ENCODE measurements at places on chromosomes 3 and 15.

DNA sequence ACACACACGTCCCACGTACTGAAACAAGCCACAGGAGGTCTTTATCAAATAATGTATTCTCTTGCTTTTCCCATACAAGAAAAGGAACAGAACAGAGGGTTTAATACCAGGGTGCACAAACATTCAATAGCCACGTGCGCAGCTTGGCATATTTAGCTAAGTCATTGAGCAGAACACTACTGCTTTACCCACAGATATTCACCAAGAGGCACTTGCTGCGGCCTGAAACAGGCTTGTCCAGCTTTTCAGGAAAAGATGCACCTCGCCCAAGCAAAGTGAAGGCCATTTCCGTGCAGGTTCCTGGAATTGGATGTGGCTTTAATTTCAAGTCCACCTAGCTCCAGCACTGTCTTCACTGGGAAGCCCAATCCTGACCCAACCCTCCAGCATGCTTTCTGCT, 17.6 kb downstream of the ZDHHC3 start:
- no peak for DNase-seq

- no peak for DNase-seq
Observed at GRCh38 chr3:71177375-71177774, 406.2 kb downstream of the FOXP1 start.

DNA sequence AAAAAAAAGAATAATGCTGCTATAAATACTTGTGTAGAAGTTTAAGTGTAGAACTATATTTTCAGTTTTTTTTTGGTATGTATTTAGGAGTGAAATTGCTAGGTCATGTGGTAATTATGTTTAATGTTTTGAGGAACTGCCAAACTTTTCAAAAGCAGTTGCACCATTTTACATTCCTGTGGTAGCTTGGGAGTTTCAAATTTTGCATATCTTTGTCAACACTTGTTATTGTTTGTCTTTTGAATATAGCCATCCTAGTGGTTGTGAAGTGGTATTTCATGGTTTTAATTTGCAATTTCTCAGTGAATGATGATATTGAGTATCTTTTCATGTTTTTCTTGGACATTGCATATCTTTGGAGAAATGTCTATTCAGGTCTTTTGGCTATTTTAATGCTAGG, 30.4 kb downstream of the SKIL start:
- no peak for DNase-seq

- no peak for DNase-seq
Observed at GRCh38 chr3:122094125-122094524, 39.0 kb downstream of the CD86 start.

DNA sequence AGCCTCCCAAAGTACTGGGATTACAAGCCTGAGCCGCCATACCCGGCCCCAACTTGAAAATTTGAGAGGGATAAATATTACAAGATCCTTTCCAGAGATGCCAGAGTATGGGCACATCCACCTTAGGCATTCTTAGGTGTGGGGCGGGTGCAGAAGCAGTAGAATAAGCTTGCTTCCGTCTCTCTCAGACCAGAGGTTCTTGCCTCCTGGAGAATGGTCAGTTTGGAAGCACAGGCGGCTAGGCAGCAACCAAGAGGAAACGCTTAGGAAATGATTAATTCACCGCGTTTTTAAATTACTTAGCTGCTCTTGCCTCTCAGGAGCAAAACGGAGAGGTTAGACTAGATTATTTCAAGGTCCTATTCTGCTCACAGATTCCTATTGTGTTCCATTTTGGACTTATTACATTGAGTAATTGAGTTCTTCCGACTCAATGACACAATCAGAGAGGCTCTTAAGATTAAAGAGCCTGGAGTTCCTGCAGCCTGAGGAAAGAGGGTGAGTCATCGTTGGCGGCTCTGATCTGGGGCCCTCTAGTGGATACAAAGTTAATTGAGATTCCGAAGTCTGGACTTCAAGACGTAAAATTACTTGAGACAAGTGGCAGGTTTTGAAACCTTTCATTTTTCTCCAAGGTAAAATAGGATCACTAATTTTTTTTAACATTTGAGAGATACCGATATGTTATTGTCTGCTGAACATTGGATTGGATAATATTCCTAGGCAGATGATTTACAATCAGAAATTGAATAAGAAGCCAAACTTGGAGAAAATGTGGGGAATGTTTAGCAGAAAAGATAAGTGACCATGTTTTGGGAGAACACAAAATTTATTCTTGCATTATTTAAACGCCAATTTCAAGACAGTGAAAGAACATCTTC, 5.8 kb upstream of the TOPAZ1 start:
- DNase-seq = peak; percentile 10

GRCh38 chr15:96331945-96332636, 1.6 kb downstream of the NR2F2 start:
- DNase-seq = no peak

- DNase-seq = no peak
Observed at GRCh38 chr15:67720556-67721175, 104.6 kb upstream of the SKOR1 start.

DNA sequence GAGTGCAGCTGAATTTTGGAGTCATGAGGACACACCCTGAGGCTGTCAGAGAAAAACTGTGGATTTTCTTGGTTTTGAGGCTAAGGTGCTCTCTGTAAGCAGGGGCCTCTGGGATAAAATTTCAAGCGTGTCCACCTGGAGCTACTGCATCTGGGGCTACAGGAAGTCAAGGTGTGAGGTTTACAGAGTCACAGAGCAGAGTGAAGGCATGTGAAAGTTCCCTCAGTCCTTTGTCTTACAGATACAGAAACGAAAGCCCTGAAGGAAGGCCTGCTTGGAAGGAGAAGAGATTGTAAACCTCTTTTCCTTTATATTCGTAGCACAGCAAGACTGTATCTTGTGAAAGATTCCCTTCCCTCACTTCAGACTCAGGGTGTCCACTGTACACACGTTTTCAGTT, 138.6 kb downstream of the OPA1 start:
- no peak for DNase-seq

- no peak for DNase-seq
Observed at GRCh38 chr15:85497172-85497569, 116.8 kb downstream of the AKAP13 start.

DNA sequence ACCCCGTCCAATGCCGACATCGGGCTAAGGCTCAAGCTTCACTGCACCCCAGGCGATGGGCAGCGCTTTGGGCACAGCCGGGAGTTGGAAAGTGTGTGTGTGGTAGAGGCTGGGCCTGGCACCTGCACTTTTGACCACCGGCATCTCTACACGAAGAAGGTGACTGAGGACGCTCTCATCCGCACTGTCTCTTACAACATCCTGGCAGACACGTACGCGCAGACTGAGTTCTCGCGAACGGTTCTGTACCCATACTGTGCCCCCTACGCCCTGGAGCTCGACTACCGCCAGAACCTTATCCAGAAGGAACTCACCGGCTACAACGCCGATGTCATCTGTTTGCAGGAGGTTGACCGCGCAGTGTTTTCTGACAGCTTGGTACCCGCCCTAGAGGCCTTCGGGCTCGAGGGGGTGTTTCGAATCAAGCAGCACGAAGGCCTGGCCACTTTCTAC, 1.0 kb downstream of the PDE12 start:
- no peak for DNase-seq

DNA sequence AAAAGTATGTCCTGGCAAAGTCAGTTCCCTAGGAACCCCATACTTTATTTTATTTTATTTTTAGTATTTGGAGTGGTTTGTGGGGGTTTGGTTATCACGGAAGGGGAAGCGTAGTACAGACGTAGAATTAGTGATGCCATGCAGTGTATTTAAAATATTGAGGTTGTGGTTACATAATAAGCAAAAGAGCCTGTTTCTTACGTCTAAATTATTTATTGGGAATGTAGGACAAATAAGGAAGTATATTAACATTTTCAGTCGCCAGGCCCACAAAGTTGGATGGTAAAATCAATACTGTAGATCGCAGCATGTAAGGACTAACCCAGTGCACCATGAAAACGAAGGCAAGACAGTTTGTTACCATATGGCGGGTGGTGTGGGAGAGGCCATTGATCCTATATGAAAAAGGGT, 558 bp downstream of the DTWD1 start:
- no peak for DNase-seq

GRCh38 chr15:77546050-77546501, 86.6 kb downstream of the LINGO1 start:
- DNase-seq = no peak

- DNase-seq = no peak
Observed at GRCh38 chr3:180855364-180855763, 57.1 kb upstream of the FXR1 start.

GRCh38 chr3:139238281-139239030, 105.4 kb upstream of the MRPS22 start:
- DNase-seq = no peak

DNA sequence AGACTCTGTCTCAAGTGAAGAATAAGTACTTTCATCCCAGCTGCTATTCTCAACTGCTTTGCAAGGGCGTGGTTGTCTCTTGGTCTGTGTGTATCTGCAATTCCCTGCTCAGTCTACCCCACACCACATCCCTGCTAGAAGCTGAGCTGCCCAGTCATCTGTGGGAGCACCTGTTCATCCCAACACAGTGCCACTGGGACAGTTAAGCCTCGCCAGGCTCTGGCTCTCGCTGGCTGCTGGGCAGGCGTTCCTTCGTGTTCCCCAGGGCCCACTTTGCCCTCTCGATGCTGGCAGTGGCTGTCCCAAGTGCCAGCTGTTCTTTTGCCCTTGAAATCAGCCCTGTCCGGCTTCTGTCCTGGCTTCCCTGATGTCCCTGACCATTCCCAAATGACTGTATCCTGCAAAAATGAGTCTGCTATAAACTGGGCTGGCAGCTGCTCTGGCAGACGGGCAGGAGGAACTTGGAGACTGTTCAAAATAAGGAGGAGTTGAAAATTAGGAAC, 91.6 kb upstream of the KLHL25 start:
- DNase-seq = peak; percentile 96

GRCh38 chr3:119570229-119570628, 9.1 kb upstream of the ADPRH start:
- DNase-seq = no peak

DNA sequence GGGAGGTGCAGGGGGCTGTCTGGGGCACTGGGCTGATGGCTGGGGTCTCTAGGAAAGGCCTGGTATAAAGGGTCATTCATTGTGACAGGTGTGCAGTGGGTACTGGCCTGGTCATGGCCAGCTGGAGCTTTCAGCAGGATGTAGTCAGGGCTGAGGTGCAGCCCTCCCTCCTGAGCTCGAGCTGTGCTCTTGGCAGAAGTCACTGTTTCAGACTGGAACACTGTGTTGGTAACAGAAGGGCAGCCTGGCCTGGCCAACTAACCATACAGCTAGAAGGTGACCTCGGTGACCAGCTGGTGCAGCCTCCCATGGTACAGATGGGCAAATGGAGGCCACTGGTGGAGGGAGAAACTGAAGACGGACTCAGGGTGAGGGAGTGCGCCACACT, 34.4 kb upstream of the LCTL start:
- DNase-seq = no peak

DNA sequence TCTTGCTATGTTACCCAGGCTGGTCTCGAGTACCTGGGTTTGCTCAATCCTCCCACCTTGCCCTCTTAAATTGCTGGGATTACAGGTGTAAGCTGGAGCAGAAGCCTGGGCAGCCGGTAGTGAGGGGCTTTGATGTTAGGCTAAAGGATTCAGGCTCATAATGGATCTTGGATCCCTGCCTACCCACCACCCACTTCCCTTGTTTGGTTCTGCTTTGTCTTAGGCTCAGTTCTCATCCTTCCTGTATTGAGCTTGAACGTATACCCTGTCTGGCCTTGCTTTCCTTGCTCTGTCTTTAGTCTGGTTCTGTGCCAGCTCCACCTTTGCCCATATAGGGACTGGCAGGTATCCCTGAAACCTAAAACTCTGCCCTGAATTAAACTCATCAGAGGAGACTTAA, 1.7 kb downstream of the PPCDC start:
- DNase-seq = no peak

- DNase-seq = no peak
Observed at GRCh38 chr3:17935222-17935621, 192.8 kb upstream of the TBC1D5 start.

DNA sequence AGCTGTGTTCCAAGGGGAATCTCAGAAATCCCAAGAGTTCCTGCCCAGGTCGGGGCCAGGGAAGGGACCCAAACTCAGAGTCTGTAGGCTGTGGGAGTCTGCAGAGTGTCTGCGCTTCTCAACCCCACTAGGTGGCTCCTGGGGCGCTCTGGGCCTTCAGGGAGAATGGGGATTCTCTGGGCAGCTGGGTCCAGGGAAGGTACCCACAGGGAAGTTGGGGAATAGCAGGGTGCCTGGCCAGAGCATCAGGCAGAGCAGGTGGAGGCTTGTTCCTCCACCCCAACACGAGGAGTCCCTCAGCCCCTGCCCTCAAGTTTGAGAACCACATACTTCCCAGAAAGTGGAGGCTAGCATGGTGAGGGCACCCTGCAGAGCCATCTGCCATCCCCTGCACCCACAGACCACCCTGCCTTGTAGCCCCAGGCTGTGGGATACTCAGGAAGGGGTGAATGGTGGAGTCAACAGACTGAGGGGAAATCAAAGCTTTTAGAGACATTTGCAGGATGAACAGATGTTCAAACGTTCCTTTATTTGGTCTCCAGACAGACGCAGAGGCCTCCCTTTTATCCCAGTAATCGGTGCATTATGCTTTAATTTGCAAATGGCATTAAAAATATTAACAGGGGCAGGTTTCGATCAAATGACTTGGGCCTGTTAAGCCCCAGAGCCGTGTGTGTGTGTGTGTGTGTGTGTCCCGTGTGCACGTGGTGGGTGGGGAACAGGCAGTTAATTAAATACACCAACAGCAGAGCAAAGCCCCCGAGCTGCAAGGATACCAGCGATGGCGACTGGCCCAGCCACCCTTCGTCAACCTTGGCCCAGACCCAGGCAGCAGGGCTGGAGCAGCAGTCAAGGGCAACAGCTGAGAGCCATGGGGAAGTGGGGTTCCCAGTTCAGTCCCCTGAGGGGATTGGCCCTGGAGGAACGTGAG, 57.7 kb downstream of the DNAJB8 start:
- peak; percentile 42 for DNase-seq

DNA sequence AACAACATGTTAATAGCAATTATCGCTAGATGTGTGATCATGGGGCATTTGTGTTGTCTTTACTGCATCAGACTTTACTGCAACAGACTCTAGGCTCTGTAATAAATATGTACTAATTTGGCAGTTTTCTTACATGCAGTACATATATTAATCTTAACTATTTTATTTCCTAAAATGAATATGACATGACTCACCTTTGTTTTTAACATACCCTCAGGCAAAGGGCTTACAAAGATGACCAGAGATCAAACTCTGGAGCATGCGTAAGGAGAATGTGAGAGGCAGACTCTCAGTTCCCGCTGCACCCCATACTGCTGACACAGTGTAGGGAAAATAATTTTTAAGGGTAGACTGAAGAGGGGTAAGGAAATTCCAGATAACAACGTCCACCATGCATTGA, 7.2 kb upstream of the FAM174B start:
- no peak for DNase-seq

GRCh38 chr15:46901001-46901400, 816.3 kb upstream of the SEMA6D start:
- no peak for DNase-seq

GRCh38 chr15:51403072-51403878, 61.8 kb downstream of the GLDN start:
- DNase-seq = no peak

Data from DMS 273 treated with DMSO at 0.1 percent for 48 hours (cell line).